ENCODE measurements at places on chromosomes 5 and 9.

DNA sequence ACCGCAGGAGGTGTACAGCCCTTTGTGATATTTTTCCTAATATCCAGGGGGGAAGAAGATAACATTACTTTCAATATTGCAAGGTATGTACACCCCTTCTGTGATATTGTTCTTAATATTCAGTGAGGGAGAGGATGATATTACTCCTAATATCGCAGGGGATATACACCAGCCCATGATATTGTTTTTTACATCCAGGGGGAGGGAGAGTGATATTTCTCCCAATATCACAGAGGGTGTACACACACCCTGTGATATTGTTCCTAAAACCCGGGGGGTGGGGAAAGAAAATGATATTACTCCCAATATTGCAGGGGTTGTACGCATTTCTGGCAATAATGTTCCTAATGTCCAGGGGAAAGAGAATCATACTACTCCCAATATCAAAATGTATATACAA is 58.0 kb upstream of the SLC25A48 start:
- DNase-seq = no peak

GRCh38 chr5:107631805-107632362 is 38.9 kb downstream of the EFNA5 start:
- no peak for DNase-seq

- DNase-seq = no peak
These were observed 105.3 kb downstream of the UBE2R2 start for GRCh38 chr9:33921967-33922895.

DNA sequence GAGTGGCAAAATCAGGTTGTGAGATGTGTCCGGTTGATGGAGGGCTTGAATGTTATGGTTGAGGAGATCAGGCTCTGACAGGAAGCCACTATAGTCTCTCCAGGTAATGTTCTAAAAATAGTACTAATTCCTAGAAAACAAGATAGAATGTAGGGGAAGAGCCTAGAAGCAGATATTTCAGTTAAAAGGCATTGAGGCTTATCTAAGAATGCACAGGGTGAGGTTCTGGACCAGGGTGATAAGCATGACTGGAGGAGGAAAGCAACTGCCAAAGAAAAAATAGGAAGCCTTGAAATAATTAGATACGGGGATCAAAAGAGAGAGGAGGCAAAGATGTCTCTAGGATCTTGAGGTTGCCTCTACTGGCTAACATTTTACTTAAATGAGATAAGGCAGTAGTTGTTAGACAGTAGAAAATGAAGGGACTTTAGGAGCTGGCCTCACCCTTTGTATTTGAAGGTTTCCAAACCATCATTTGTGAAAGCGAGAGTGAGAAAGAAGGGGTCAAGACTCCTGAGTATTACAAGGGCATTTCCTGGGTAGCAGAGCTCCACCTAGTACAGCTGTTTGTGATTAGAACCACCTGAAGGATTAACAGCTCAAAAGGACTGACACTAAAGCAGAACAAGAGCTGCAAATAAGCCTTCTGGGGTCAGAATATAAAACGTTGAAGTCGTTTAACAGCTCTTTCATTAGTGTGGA is 15.4 kb upstream of the ARL15 start:
- DNase-seq = no peak

GRCh38 chr5:146069780-146070099 is 35.6 kb downstream of the PLAC8L1 start:
- no peak for DNase-seq

DNA sequence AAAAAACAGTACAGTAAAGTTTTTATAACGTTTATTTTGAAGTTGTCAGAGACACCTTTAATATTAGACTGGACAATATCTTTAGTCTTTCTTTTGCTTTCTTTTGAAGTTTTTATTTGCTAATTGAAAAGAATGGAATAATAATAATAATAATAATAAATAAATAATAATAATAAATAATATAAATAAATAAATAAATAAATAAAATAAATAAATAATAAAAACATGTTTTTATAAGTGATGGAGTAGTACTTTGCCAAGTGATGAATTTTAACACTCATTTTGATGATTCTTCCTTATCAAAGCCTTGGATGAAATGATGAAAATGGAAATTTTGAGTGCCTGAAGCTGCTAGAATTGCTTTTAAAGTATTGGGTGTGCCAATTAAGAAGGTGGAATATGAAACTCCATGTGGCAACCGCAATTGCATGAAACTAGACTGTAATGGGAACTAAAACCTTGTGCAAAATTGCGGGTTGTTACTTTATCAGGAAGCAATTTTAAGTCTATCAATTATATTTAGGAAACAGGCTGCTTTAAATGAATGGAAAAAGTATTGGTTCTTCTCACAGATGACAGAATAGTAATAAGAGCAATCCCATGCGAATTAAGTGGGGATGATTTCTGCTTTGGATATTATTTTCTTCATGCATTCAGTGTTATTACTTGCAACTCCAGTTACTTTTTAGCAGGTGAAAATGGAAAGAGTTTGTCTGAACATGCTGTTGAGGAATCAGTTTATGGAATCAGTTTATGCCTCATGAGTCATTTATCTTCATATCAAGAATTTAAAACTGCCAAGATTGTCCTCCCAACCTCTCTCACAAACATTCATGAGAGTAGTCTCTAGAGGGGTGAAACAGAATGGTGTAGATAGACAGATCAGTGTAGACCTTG is 4.6 kb downstream of the ANXA1 start:
- no peak for DNase-seq

DNA sequence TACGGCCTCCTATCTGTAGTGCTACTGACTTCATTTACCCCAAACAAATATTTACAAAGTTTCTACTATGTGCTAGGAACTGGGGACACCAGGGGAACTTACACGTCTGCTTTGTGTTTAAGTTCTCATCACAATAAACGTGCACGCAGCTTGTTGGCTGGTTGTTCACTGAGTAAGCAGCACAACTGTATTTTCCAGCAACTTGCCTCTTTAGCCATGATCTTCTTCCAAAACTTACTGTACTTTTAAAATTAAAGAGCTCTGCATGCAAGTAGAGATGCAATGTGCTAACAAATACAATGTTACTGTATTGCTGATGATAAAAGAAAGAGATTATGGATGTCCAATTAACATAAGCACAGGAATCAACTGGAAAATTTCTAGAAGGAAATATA is 62.8 kb downstream of the RAPGEF1 start:
- no peak for DNase-seq

DNA sequence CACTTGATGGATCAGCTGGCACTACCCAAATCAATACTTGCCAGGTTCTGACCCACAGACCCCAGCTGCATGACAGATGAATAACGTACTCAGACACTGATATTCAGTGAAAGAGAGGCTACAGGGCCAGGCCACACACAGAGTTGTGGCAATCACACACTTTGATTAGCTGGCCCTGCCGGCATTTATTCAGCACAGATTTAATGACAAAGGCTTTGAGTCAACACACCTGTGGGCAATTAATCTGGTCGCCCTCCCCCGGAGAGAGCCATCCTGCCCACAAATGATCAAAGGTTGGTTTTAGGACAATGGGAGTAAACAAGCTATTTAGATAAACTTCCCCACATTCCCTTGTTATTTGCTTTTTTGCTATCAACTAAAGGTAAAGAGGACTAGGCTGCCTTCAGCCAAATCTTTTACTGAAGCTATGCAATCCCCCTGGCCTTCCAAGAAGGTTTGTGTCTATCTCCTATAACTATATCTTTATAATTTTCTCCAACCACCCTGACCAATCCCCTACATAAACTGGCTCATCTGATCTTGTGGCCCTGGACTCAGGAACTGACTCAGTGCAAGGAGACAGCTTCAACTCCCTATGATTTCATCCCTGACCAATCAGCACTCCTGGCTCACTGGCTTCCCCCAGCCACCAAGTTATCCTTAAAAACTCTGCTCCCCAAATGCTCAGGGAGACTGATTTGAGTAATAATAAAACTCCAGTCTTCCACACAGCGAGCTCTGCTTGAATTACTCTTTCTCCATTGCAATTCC is 12.7 kb upstream of the TRIM32 start:
- DNase-seq = no peak

- peak; percentile 62 for DNase-seq
These were observed 900 bp upstream of the HAVCR2 start for GRCh38 chr5:157109744-157110143.

DNA sequence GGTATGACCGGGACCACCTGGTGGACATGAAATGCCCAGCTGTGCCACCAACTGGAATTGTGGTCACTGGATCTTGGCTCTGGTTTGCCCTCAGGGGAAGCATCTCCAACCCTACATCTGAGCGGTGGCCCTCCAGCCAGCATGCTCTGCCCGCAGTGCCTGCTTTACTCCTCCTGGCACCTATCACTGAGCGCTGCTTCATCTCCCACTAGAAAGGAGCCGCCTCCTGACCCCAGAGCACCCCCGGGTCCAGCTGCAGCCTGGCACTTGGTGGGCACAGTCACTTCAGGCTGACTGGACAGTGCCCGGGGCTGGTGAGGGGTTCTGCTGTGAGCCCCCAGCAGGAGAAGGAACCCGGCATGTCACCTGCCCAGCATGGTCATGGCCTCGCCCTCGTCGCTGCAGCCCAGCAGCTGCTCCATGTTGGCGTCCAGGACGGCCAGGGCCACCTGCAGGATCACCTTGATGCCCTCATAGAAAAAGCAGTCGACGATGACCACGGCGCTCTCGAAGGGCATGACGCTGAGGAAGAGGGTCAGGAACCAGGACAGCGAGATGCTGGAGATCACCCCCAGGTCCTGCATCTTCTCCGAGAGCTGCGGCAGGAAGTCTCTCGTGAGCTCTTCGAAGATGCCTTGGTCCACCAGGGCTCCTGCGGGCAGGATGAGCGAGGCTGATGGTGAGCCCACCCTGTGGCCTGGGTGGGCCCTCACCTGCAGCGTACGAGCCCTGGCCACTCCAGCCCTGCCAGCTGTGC is 16.1 kb upstream of the MRNIP start:
- no peak for DNase-seq

DNA sequence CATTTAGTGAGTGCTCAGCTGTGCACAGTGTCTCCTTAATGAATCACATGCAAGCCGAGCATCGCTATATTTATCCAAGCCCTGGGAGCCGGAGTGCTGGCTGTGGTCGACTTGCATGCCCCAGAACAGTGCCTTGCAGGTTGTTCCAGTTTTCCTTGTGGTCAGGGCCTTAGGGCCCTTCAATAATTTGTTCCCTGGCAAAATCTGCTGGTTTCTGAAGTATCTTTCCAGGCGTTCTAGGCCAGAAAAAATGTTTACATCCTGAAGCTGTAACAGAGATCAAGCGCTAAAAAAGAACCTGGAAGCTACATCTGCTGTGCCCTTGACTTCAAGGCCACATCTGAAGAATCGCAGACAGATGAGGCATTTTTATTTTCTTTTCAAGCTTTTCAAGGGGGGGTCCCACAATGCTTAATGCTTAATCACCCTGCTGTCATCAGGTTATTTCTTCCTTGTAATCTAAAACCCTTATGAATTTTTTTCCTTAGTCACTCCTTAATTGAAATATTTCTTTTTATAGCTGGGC is 105.8 kb downstream of the DOCK2 start:
- DNase-seq = no peak

GRCh38 chr9:30193421-30193820 is 2191.0 kb upstream of the ACO1 start:
- DNase-seq = no peak

DNA sequence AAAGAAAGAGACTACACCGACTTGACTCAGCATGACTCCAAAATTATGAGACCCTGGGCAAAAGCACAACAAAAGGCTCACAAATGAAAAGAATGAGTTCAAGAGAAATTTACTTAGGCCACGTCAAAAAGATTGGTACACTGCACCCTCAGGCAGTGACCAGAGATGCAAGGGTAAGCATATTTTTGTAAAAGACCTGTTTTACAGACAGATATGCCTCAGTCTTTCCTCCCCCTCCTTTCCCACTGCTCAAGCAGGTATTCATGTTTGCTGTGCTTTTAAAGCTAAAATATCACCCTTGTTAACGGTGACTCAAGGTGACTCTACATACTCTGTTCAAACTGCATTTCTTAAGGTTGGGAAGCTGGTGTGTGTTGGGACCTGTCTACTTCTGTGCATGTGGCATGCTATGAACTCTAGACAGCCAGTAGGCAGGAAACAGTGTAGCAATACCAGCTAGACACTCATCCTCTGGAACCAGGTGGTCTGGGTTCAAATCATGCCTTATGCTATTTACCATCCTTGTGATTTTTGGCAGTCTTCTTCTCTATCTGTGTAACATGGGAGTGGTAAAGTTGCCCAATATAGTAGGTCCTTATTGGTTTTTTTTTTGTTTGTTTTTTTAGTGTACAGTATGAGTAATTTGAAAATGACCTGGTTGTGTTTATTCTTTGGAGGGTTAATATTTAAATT is 98.7 kb downstream of the TLE4 start:
- no peak for DNase-seq

- peak; percentile 47 for DNase-seq
These were observed 9.9 kb downstream of the C9orf40 start for GRCh38 chr9:74942801-74943200.

DNA sequence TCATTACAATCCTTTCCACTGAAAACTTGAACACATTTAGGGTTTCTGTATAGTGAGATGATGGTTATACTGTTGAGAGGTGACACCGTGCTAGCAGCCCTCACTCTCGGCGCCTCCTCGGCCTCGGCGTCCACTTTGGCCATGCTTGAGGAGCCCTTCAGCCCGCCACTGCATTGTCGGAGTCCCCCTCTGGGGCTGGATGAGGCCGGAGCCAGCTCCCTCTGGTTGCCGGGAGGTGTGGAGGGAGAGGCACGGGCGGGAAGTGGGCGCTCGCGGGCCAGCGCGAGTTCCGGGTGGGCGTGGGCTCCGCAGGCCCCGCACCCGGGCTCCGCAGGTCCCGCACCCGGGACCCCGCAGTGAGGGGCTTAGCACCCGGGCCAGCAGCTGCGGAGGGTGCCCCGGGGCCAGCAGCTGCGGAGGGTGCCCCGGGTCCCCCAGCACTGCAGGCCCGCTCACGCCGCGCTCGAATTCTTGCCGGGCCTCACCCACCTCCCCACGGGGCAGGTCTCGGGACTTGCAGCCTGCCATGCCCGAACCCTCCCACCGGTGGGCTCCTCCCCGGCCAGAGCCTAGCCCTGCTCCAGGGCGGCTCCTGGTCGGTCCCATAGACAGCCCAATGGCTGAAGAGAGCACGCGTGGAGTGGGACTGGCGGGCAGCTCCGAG is 145.9 kb upstream of the ZNF608 start:
- no peak for DNase-seq

DNA sequence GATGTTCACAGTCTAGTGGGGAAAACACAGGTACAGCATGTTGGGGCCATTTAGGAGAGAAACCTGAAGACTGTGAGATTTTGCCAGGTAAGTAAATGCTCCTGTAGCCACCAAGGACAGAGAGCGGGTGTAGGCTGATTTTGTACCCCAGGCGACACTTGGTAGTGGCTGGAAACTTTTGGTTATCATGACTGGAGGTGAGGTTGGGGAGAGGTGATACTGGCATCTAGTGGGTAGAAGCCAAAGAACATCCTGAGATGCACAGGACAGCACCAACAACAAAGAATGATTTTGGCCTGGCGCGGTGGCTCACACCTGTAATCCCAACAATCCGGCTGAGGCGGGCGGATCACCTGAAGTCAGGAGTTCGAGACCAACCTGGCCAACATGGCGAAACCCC is 38.8 kb upstream of the PWWP2A start:
- no peak for DNase-seq
